Stimulated activated CD4-positive, alpha-beta T cell treated with anti-CD3 and anti-CD28 coated beads, Interleukin-12 subunit alpha, Interleukin-12 subunit beta, amount 100 ng/mL, for 48 hours (primary cell): ENCODE measurements at places on chromosomes 16 and 17.

GRCh38 chr17:36602924-36603384 lies 1.6 kb downstream of the MRM1 start:
- DNase-seq = peak; percentile 65

DNA sequence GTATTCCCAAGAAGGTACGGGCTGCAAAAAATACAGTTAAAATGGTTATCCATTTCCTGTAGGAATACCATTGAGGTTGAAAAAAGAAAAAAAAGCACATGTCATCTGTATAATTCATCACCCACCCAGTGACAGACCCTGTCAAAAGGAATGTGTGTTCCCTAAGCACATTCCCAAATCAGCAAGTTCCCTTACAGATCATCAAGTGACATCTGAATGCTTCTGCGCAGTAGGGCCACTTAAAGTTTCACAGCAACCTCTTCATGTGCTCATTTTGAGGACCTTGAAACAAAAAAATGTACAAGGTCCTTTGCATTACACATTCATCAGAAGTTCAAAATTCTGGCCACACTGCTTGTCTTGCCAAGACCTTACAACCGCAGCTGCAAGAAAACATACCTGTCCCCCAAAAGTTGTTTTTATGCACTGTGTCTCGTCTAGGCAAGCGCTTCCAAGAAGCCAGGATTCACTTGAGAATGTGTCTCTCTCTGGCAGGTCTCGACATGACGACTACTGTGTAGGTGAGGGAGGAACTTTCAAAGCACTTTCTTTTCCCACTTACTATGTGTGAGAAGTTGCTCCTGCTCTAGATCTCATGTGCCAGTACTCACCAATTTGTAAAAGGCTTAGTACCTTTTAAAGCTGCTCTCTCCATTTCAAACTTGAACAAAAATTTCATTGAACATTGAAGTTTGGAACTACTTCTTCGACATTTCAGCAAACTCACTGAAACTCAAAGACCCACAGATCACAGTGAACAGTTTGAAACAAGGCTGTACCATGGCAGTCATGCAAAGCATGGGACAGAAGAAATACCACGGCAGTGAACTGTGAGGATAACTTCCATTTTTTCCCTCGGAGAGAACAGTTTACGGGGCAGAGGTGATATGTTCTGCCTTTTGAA lies 4.3 kb upstream of the POLG2 start:
- no peak for DNase-seq

DNA sequence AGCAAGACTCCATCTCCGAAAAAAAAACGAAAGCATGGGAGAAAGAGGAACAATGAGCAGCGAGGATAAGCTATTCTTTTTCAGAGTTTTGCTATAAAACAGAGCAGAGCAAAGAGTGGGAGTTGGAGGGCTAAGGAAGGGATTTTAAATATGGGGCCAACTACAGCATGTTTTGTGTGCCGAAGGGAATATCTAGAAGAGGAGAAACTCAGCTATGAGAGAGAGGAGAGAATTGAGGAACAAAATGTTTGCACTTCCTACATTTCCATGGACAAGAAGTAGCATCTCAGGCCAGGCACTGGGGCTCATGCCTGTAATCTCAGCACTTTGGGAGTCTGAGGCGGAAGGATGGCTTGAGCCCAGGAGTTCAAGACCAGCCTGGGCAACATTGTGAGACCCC lies 13.1 kb upstream of the GRB2 start:
- DNase-seq = no peak

- no peak for DNase-seq
These were observed 853.2 kb upstream of the SOX9 start for GRCh38 chr17:71267668-71268067.
